ENCODE measurements at places on chromosomes 16 and 17. TPM values are rescaled to one million over a fixed set of nuclear protein-coding genes. Genes with fewer than 3 reads are reported as not detected.

HSD17B1 gene
- 0.18 TPM for total RNA-seq

DNA sequence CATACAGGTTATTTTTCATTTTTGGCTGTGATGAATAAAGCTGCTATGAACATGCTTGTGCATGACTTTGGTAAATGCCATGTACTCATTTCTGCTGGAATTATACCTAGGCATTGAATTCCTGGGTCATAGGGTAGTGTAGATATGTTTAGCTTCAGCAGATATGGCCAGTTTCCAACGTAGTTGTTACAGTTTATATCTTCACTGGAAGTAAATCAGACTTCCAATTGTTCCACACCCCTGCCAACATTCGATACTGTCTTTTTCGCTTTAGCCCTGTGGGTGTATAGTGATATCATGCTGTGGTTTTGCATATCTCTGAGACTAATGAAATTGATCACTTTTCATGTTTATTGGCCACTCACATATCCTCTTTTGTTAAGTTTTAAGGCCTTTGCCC is 50.4 kb downstream of the ARHGAP27 start:
- DNase-seq = no peak

GRCh38 chr16:676913-677312 is 1.4 kb downstream of the RHBDL1 start:
- DNase-seq = no peak

GRCh38 chr17:71933306-71933705 is 187.5 kb upstream of the SOX9 start:
- no peak for DNase-seq

GRCh38 chr17:46141645-46142044 is 51.6 kb downstream of the KANSL1 start:
- no peak for DNase-seq

DNA sequence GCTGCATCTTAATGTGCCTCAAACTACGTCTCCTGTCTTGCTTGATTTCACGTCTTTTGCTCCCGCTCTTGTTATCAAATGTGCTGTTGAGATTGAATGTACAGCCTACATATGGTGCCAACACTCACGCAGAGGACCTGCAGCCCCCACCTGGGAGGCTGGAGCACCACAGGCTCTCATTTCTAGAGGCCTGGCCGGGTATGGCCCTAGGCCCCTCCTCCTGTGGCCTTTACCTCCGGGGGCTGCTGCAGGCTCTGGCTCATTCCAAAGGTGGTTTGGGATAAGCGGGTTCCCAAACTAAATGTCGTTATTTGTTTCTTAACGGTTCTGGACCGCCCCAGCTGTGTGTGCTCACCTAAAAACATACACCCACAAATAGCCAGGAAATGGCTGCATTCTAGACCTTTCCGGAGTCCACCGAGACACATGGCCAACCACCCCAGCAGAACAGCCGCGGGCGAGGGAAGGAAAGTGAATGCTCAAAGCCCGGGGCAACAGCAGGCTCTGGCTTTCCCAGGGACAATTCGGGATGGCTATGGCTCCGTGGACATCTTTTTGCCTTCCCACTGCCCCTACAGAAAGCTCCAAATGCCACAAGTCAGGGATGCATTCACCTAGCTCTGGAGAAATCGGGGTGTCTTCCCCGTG is 105.9 kb downstream of the ENGASE start:
- no peak for DNase-seq

- no peak for DNase-seq
Observed at GRCh38 chr17:30956764-30957374, 14.0 kb upstream of the RNF135 start.

- DNase-seq = no peak
Observed at GRCh38 chr17:67629971-67630320, 87.8 kb upstream of the NOL11 start.

LDAF1 gene
- 36.6 TPM for total RNA-seq

- no peak for DNase-seq
Observed at GRCh38 chr16:60553090-60553757, 1483.0 kb downstream of the CDH8 start.

- no peak for DNase-seq
Observed at GRCh38 chr17:17570798-17571716, 20.5 kb downstream of the PEMT start.

GRCh38 chr16:71834291-71834690 is 11.5 kb upstream of the ATXN1L start:
- DNase-seq = no peak

- no peak for DNase-seq
Observed at GRCh38 chr17:74135391-74136167, 67.9 kb upstream of the RPL38 start.

CACNG3 gene
- total RNA-seq = not detected

- no peak for DNase-seq
Observed at GRCh38 chr16:62755938-62756337, 719.7 kb upstream of the CDH8 start.

GRCh38 chr16:83312718-83313245 is 495.0 kb upstream of the HSBP1 start:
- DNase-seq = no peak

GRCh38 chr17:64216338-64217248 is 46.5 kb downstream of the TEX2 start:
- no peak for DNase-seq

DNA sequence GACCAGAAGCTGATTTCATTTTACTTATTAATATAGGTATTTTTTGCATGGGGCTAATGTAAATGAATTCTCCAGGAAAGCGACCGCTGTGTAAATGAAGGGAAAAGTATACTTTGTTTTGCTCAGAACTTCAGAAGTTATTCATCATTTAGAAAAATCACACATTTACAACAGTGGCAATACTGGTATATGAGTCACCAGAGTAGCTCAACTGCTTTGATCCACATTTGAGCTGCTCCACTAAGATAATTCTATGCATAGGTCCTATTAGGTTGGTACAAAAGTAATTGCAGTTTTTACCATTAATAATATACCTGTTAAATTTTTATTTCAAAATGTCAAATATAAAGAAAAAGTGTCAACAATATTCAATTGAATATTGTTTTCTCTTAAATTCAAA is 22.9 kb upstream of the DYNLRB2 start:
- DNase-seq = no peak

All from pulmonary artery endothelial cell (primary cell).